ENCODE measurements at places on chromosomes 2 and 18. TPM values are rescaled to one million over a fixed set of nuclear protein-coding genes. Genes with fewer than 3 reads are reported as not detected.

GPR35 gene
- 0.17 TPM for total RNA-seq

DTNA gene
- total RNA-seq = 20.9 TPM

- no peak for DNase-seq
These were observed 414.2 kb downstream of the ZNF521 start for GRCh38 chr18:24937639-24938275.

GRCh38 chr18:3281456-3282400 lies 19.8 kb downstream of the MYL12B start:
- DNase-seq = peak; percentile 89

DNA sequence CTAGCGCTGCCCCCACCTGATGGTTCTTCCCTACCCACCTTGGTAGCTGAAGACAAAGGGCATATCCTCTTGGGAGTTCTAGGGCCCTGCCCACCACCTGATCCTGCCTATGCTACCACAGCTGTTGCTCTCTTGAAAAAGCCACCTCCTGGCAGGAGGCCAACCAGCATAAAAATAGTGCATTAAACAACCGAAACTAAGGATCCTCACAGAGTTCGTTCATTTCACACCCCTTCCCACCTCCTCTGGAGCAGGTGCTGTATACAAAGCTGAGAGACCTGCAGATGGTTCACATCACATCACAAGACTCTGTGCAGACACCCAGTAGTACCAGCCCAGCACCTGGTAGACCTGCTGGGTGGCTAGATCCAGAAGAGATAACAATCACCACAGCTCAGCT lies 1348.0 kb upstream of the TMEFF2 start:
- no peak for DNase-seq
